Activated CD8-positive, alpha-beta memory T cell treated with anti-CD3 and anti-CD28 coated beads for 24 hours (primary cell): ENCODE measurements at places on chromosomes 5 and 9.

DNA sequence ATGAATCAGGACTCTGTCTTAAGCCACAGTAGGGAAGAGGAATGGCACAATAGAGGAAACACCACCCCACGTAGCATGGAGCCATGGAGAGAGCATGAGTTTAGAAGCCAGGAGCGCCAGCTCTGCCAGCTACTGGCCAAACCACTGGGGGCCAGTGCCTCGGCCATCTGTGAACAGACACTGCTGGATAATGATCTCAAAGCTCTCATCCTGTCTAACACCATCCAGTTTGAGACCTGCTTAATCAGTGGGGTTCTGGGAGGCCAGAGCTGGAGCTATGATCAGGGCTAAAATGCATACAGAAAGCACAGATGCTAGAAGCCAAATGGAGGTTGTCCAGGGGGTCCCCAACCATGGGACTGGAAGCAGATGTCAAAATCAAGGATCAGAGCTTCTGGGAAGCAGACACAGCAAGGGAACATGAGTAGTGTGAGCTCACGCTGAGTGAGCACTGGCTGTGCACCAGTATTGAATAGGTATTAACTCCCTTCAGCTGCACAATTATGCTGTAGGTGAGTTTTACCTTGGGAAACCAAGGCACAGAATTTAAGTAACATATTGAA is 92.7 kb downstream of the KCNIP1 start:
- no peak for DNase-seq

DNA sequence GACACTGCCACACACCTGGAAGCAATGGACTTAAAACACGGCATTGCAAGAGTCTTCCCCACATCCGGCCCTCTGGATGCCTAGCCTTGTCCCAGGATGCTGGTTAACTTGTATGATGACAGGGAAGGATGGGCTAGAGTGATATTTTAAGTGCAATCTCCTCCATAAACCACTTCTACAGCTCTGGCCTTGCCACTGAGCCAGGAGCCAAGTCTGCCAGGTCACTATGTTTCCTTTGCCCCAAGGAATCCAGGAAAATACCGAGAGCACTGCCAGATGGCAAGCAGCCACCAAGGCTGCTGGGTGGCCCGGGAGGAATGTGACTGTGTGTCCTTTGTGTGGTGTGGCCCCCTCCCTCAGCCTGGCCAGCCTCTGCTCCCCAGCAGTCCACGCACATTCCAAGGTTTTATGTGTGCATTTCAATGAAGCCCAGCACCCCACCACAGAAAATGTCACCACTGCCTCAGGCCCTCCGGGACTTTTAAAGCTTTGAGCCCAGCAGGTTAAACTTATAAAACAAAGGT is 106.0 kb downstream of the FRMD3 start:
- no peak for DNase-seq

DNA sequence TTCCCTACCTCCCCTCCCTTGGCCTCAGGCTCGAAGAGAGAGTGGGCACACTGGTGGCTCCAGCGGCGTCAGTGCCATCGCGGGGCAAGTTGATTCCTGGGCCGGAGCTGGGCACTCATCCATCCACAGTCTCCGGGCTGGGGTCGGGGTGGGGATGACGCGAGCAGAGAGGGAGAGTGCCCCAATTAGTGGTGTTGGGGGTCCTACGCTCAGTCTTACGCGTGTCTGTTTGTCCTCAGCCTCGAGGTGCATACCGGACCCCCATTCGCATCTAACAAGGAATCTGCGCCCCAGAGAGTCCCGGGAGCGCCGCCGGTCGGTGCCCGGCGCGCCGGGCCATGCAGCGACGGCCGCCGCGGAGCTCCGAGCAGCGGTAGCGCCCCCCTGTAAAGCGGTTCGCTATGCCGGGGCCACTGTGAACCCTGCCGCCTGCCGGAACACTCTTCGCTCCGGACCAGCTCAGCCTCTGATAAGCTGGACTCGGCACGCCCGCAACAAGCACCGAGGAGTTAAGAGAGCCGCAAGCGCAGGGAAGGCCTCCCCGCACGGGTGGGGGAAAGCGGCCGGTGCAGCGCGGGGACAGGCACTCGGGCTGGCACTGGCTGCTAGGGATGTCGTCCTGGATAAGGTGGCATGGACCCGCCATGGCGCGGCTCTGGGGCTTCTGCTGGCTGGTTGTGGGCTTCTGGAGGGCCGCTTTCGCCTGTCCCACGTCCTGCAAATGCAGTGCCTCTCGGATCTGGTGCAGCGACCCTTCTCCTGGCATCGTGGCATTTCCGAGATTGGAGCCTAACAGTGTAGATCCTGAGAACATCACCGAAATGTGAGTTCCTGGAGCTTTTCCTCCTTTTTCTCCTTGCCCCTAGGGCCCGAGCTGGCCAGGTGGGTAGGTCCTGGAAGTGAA is 861 bp downstream of the NTRK2 start:
- no peak for DNase-seq

- DNase-seq = no peak
These were observed 2.7 kb upstream of the CNOT6 start for GRCh38 chr5:180491496-180491895.

- DNase-seq = no peak
These were observed 281.9 kb downstream of the NSG2 start for GRCh38 chr5:174327317-174327864.

GRCh38 chr9:110842169-110842568 is 173.6 kb downstream of the MUSK start:
- DNase-seq = no peak

DNA sequence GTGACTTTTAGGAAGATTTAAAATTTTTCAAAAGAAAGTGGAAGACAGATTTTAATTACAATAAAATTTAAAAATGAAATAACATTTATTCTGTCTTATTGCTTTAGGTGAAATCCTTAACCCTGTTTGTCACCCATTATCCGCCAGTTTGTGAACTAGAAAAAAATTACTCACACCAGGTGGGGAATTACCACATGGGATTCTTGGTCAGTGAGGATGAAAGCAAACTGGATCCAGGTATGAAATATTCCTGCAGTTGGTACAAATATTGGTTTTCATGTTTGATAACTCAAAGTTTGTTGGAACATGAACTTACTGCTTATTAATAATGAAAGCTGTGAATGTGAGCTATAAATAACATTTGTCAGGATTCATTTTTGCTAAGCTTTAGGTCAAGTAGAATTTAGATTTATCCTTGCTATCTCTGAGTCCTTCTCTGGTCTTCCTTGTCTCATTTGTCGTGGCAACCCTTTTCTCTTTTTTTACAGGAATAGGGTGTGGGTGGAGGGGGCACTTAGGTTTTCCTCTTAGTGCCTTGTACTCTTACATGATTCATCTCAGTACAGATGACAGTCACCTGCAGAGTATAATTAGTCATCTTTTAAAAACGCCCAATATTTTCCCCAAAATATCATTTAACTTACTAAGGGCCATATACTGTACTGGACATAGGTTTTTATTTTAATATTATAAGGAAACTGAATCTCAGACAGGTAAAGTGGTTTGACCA is 95.3 kb upstream of the RASGRF2 start:
- no peak for DNase-seq

DNA sequence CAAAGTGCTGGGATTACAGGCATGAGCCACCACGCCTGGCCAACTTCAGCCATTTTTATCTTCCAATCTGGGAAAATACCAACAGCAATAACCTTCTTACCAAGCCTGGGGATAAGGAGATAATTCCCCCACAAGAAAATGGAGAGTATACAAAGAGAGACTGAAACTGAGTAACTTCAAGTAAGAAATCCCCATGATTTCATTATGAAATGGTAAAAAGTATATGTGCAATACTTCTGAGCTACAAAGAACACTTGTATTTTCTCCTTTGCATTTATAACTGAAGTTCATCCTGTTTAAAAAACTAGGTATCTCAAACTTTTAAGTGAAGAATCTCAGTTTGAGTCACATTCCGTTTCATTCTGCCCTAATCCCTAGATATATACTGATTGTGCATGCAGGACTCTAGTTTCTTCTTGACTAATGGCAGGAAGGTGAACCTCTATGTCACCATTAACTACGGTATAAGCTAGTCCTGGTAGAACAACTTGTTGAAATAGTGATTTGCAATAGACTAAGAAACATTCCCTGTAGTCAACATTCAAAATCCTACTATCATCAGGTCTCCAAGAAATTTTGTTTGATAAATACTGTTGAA is 2071.4 kb downstream of the MAT2B start:
- no peak for DNase-seq

DNA sequence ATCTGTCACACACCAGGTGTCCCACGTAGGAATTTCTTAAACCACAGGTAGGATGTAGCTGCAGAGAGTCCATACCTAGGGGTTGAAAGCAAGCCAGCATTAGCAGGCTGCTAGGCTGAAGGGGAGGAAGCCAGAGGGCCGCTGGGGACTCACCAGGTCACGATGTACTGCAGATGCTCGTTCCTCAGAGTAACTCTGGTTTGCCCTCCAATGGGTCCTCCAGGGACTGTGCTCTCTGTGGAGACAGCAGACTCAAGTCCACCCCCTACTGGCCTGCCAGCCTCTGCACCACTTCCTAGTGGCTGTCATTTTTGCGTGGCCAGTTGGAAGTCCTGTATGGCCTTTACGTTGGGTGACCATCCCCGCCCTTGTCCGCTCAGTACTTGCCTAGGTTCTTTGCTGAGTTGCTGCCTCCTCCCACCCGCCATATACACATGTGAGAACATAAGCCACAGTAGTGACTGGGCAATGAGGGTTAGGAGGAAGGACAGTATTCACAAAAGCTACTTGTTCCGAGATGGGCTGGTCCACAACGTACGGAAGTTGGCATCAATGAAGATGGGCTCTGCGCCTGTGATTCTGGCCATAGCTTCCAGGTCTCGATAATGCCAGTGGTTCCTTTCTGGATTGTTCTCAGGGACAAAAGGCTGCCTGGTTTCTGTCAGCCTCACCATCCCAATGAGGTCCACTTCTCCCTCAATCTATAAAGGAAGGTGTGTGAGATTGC is 4.1 kb downstream of the RPL7A start:
- DNase-seq = peak; percentile 82

DNA sequence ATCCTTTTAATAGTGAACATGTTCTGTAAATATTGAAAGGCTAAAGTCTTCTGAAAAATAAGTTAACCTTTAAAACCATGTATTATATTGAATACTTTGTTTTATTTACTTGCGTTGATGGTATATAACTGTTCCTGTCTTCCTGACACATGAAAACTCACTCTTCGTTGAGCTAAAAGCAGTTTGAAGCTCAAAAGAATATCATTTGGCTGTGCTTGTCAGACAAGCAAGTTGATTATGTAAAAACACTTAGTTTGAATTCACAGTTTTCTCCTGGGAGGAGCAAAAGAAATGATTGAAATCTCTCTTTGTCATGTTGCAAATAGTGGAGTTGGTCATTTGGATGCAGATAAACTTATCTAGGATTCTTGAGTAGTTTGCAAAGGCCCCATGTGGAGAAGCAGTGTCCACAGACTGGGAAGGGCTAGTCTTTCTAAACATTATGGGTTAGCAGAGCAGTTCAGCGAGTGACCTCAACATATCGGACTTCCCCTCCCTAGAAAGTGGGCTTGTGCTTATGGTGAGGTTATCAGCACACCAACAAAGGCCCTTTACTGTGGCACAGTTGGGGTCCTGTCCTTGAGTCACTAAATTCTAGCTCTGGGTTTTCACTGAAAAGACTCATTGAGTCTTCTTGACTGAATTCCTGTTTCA is 290.4 kb downstream of the CSNK1G3 start:
- DNase-seq = no peak

- DNase-seq = no peak
These were observed 45.7 kb upstream of the SLC27A6 start for GRCh38 chr5:128919542-128919941.

DNA sequence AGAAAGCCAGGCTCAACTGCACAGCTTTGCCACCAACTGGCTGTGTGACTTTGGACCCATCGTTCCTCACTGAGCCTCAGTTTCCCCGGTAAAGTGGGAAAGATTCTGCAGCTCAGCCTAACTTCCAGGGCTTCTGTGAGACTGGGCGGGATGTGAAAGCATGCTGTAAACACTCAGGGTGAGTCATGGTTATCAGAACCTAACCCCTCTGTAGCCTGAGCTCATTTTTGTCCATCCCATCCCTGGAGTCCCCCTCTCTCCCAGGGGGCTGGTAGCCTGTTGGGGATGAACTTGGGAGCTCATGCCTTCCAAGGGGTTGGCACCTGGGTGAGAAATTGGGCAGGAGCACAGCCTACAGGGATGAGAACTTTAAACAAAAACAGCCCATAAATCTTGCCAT is 2.3 kb downstream of the CCDC69 start:
- DNase-seq = no peak

GRCh38 chr5:141812512-141812911 is 65.7 kb downstream of the PCDH1 start:
- no peak for DNase-seq

DNA sequence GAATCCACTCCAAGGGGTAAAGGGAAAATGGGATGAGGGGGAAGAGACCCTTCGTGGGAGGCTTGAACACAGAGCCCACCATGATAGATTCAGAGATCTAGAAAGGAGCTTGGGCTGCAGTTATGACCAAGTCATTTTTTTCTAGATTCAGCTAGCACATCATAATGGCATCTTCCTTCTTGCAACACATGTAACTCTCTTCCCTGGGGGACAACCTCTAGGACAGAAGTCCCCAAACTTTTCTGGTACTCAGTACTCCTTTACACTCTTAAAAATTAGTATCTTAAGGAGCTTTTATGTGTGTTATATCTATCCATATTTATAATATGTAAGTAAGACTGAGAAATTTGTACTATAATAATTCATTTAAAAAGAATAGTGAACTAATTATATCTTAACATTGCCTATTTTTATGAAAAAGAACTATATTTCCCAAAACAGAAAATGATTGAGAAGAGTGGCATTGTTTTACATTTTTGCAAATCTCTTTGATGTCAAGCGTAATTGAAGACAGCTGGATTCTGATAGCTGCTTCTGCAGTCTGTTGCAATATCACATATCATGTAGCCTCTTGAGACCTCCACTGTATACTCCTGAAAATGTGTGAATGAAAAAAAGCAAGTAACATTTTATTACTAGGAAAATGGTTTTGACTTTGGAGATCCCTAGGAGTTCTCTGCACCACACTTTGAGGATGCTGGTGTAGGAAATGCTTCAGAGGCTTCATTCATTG is 875 bp downstream of the ACO1 start:
- DNase-seq = no peak

DNA sequence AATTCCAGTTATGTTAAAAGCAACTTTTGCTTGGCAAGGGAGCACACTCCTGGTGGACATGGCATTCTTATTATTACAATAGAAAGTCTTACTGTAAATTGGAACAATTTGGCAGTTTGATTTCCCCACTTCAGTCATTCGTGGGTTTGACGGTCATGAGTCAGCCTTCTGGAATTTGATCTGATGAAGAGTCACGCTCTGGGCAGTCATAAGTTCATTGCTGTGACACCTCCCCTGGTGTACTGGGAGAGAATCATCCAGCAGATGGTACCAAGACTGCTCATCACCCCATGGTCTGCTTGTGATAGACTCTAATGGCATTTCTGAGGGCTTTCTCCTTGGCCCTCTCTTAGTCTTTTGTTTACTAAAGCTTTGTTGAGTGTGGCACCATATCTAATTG is 53.8 kb downstream of the GLRA1 start:
- DNase-seq = no peak

GRCh38 chr5:111854186-111854585 is 97.2 kb upstream of the NREP start:
- DNase-seq = no peak

DNA sequence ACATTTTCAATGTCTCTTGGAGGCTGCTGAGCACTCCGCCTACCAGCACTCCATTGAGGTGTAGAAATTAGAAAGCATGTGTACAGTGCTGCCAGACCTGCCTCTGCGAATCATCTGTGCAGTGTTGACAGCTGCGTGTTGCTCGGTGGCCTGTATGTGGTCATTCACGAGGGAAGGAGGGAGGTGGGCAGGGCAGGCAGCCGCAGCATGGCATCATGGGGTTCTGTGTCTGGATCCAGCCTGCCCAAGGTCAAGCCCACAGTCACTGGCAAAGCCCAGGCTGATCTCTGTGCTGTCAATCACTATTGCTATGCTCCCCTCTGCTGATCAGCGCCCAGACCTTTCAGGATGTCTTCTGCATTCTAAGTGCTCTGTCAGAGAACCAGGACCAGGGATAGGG is 8.0 kb upstream of the PDZD2 start:
- no peak for DNase-seq
